NK-92 treated with Interleukin-12 subunit alpha and Interleukin-12 subunit beta, amount 100 ng/mL, for 24 hours (cell line): ENCODE measurements at places on chromosomes 3 and 15.

GRCh38 chr3:83457551-83457950, 1501.2 kb upstream of the CADM2 start:
- no peak for DNase-seq

GRCh38 chr15:83602021-83602420, 51.9 kb upstream of the ADAMTSL3 start:
- DNase-seq, result no peak

GRCh38 chr3:56878074-56878473, 76.3 kb upstream of the ARHGEF3 start:
- DNase-seq, result no peak

DNA sequence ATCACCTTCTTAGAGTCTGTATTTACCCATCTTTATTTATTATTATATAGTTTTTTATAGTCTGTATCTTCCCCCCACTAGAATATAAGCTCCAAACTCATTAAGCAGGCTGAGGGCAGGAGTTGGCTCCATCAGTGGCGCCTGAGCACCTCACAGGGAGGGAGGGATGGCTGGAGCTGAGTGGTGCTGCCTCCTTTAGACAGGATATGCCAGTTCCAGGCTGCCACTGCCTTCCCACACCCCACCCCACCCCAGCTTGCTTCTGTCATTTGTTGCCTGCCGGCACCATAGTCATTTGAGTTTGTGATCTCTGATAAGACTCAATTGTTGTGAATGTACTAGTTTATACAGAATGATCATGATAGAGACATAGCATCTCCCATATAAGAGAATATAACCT, 85.5 kb downstream of the KLHL25 start:
- DNase-seq, result no peak

DNA sequence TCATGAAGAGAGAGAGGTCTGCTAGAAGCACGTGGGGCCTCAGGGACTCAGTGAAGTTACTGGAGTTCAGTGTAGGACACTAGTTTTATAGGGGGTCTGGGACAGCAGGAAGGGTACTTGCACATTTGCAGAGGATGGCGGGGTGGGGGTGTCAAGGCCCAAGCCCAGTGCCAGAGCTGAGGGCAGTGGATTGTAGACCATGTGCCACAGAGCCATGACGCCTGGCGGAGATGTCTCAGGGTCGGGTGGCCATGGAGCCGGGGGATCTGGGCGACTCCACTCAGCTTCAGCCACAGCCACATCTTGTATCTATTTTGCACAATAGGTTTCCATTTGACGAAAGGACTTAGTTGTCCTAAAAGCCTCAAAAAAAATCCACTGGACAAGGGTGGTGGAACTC, 50.4 kb upstream of the RGMA start:
- no peak for DNase-seq
